ENCODE measurements at places on chromosomes 6 and 20.

- no peak for DNase-seq
These were observed 103.6 kb downstream of the COL12A1 start for GRCh38 chr6:75102301-75102700.

DNA sequence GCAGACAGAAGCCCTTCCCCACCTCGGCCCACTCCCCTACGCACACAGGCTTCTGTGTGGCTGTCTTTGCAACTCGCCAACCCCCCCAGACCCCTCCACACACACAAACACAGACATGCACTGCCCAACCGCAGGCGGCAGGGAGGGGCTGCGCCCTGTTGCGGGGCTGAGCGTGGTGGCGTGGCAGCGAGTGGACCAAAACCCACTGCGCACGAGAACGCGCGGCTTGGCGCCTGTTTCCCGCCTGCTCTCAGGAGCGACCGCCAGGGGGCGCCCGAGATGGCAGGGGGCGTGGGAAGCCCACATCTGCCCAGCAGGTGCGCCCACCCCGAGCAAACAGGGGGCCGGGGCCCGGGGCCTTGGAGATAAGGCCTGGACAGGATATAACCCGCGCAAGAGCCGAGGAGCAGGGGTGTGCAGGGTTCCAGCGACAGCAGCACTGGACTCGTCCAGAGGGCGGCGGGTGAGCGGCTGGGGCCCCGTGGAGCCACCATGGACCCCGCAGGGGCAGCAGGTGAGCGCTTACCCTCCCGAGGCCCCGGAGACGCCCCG is at the start of gene RBPJL:
Gene RBPJL, plus strand, starts transcription at position 410 of the 552 bp plus-strand sequence. Its CDS starts 83 bp downstream, at position 493.
- no peak for DNase-seq

- no peak for DNase-seq
These were observed 196.4 kb upstream of the GMDS start for GRCh38 chr6:2441601-2442475.

- DNase-seq = no peak
These were observed 578 bp upstream of the PTCHD4 start for GRCh38 chr6:48111575-48111974.

GRCh38 chr6:7125290-7125689 is 17.5 kb downstream of the RREB1 start:
- no peak for DNase-seq

DNA sequence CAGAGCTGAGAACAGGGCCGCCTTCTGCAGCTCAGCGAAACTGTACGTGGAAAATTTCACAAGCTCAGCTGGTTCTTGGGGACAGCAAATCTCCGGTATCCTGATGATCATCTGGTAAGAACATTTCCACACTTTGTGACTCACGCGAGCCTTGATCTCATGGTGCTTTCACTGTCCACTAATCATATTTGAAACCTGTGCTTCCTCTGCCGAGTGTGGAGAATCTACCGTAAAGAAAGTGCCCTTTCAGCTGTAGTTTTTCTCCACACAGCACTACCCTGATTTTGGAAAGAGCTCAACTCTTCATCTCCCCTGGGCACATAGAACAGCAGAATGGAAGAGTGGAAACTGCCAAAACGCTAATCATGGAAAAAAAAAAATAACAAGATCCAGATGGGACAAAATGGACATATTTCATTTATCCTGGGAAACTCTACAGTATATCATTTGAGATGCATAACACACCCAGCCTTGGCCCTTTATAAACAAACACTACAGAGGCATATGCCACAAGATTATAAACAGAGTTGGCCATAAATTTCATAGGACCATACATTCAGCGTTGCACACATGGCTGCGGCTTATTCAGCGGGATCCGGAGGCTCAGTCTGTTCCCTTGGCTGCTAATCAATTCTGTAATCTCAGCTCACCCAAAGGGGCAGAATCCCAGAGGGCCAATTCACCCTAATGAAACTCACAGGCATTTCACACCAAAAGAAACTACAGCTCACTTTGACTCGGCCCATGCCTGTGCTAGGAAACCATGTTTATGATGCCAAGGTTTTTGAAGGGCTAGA is 434.5 kb downstream of the HDGFL1 start:
- DNase-seq = no peak

GRCh38 chr6:123888771-123889513 is 85.3 kb downstream of the NKAIN2 start:
- no peak for DNase-seq

GRCh38 chr6:44696099-44696498 is 308.6 kb downstream of the CDC5L start:
- no peak for DNase-seq

- DNase-seq = no peak
These were observed 53.7 kb downstream of the UST start for GRCh38 chr6:148800536-148800935.

DNA sequence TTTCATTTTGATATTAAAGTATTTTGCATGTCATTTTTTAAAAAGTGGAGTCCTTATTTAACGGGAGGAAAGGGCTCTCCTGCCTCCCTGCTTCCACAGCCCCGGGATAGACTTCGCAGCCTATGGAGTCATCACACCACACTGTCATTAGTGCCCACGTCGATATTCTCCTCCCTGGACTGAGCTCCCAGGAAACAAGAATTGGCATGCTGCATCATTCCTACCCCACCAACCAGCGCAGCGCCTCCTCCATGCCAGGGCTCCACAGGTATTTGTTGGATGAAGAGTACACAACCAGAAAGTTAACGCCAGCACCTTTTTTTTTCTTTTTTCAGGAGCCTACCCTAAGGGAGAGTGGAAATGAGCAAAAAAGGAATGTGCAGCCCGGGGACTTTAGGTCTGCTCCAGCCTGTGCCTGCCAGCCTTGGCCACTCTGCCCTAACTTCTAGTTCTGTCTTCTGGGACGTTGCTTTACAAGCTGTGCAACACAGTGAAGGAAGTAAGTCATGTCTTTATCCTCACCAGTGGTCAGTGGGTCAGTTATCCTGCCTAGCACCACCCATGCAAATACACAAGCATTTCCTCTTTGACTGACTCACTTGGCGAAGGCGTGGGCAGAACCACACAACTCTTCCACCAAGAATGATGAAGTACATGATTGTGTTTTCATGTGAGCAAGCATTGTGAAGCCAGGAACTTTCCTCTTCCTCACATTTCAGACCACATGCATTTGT is 180.7 kb upstream of the UST start:
- no peak for DNase-seq

DNA sequence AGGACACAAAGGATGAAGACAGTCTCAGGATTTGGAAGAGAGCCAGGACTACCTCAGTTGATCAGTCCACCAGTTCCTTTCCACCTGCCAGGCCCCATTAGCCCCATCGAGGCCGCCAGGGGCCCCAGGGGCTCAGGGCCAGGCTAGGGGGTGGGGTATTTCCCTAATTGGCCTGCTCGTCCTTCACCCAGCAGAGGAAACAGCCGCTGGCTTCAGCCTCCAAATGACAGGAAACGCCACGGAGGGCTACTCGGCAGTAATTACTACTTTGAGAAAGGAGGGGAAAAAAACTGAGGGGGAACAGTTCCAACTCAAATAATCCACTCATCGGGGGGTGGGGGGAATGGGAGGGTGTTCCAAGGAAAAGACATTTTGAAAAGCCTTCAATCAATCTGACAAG is 42.7 kb downstream of the MAFB start:
- no peak for DNase-seq

- no peak for DNase-seq
These were observed 316.1 kb downstream of the TAF4 start for GRCh38 chr20:61749406-61750075.

DNA sequence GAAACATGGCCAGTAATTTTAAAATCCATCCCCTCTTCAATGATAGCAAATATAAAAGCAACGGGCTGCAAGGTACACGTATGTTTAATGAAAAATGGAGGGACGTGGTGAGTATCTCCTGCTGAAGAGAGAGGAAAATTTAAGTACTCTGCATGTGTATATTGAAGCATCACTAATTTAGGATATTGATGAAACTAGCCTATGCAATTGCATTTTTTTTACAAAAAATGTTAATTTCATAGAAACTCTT is 362 bp upstream of the TMX4 start:
- DNase-seq = no peak

DNA sequence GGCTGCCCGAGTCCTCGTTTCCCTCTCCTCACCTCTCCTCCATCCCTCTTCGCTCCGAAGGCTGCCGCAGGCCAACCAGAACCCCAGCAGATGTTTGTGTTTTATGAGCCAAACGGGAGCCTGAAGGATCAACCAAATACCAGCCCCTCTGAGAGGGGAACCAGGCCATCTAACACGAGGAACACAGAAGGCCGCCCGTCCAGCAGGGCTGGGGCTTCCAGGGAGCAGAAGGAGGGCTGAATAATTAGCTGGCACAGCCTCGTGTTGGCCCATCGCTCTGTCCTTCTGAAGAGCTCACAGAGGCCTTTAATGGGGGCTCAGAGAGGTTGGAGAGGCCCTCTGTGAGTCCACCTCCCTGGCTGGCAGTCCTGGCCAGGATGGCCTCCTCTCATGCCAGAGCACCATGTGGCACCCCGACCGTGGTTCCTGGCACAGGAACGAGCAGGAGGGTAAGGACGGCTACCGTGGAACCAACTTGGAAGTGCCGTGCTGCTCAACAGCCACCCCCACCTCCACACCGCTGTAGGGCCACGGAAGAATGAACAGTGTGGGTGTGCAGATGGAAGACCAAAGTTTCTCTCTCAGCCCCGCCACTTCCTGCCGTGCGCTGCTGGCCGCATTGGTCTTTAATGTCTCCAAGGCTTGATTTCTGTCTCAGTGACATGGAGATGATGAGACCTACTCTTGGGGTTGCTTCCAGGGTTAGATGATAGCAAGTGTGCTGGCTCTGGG is 155.2 kb downstream of the SCML4 start:
- no peak for DNase-seq

- DNase-seq = no peak
These were observed 396.9 kb downstream of the ZFAND3 start for GRCh38 chr6:38216451-38216850.

GRCh38 chr6:164227952-164228522 is 813.5 kb downstream of the QKI start:
- DNase-seq = no peak

DNA sequence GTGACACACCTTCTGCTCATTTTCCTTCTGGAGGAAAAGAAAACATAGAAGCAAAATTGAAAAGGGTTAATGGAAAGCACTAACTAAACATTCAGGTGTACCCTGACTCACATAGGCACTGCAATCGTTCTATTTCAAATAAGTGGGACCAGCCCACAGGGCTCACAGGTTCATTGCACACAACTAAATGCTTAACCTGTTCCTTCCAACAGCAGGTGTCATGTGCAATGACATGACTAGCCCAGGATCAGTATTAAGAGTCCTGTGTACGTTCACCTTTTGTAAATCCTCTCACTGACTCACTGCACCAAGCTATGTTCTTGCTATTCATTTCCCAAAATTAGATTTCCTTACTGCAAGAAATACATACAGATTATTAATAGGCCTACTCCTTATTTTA is 151.3 kb downstream of the GMPR start:
- no peak for DNase-seq

GRCh38 chr20:5834436-5835005 is 84.3 kb downstream of the SHLD1 start:
- DNase-seq = no peak

DNA sequence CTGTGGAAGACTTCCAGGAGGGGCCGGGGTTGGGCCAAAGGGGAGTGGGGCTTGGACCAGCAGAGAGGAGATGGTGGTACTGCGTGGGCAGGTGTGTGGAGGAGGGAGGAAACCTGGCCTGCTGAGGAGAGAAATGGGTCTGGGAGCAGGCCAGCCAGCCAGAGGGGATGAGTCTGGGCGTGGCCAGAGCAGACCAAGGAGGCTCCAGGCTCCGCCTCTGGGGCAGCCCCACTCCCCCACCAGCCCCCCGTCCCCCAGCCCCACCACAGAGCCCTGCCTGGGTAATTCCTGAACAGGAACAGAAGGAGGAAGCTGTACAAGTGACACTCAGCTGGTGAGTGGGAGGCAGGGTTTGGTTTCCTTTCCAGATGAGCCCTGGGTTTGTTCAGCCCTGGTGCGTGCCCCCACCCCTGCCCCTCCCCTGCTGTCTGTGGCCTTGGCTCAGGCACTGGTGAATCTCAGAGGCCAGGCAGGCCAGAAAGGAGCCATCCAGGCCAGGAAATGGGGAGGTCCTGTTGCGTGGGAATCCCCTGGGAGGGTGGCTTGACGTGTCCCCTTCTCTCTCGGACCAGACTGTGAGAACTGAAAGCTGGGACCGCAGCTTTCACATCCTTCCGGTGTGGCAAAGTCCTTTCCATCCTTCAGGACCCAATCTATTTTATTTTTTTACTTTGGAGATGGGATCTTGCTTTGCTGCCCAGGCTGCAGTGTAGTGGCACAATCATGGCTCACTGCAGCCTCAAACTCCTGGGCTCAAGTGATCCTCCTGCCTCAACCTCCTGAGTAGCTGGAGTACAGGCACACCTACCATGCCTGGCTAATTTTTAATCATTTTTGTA is 9.4 kb upstream of the SRC start:
- no peak for DNase-seq

- no peak for DNase-seq
These were observed 2.3 kb upstream of the DLK2 start for GRCh38 chr6:43457643-43458042.

- DNase-seq = no peak
These were observed 70.5 kb downstream of the ADGRG6 start for GRCh38 chr6:142372348-142372747.

DNA sequence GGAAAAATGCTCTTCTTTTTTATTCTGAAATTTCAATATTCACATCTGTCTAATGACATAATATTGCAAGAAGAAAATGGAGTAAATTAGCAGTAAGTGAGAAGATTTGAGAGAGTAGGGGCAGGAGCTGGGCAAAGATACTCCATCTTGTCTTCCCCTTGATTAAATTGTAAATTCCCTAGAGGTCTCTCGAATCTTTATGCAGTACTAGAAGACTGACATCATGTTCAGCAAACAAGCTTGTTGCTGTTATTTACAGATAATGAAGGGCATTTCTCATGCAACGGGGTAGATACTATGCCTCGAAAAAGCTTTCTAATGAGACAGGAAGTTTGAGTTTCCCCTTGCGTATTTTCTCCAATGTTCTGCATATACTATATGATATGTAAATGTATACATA is 306.9 kb upstream of the PTCHD4 start:
- DNase-seq = no peak

DNA sequence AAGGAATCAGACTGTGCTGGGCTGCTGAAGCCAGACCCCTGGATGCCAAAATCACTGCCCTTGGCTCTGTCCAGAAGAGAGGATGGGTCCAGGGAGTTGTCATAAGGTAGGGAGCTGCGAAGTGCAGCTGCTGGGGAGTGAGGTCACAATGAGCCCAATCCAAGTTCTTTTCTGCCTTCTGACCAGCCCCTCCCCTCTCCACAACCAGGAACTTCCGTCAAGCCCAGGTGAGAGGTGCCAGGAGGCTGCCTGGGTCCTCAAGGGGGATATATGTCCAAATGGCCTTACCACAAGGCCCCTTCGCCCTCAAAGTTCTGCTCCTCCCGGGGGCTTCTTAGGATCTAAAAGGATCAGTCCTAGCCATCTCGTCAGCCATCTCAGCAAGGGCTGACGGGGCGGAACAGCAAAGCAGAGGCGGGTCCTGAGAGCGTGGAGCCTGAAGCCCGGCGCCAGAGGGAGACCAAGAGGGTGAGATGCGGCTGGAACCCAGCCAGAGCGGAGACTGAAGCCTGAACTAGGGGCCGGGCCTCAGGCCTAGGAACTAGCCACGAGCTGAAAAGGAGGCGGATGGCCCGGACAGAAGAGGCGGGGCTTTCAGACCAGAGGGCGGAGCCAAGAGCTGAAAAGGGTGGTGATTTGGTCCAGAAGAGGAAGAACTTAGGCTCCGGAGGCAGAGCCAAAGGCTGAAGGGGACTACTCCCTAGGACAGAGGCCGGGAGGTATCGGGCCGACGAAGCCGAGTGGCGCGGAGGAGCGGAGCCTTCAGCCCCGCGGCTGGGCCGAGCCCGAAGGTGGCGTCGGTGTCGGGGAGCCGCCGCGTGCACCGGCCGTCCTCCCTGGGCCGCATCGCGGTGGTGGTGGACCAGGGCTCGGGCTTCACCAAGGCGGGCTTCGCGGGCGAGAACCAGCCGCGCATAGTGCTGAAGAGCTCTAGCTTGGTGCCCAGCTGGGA is at the start of gene ACTL10:
Gene ACTL10, plus strand, starts transcription at position 651 of the 952 bp plus-strand sequence. CDS start 555 bp downstream, outside the sequence.
- DNase-seq = peak; percentile 17

Measured in stimulated activated CD4-positive, alpha-beta T cell treated with anti-CD3 and anti-CD28 coated beads, TNF-alpha, amount 100 ng/mL, for 1 hour (primary cell).